Thoracic aorta (tissue), 2 donors: ENCODE measurements at places on chromosomes 3 and 15. TPM values are rescaled to one million over a fixed set of nuclear protein-coding genes. Genes with fewer than 3 reads are reported as not detected.

IQSEC1 gene
- total RNA-seq = 93.6 TPM

CADPS gene
- 0.14 TPM for total RNA-seq

VGLL3 gene
- total RNA-seq = 45.6 TPM

UPK1B gene
- total RNA-seq = not detected
